RWPE2 (cell line): ENCODE measurements at places on chromosomes 3 and 15.

- no peak overlapping the region for H3K27ac ChIP-seq
- DNase-seq = no peak
- H3K4me3 ChIP-seq = no peak overlapping the region
- H3K4me1 ChIP-seq = no peaks in the 10 kb centered on the region
- no peaks in the 10 kb centered on the region for H3K27me3 ChIP-seq
- no peaks in the 10 kb centered on the region for H3K36me3 ChIP-seq
These were observed 151.8 kb upstream of the TGFBR2 start for GRCh38 chr3:30454636-30455035.

DNA sequence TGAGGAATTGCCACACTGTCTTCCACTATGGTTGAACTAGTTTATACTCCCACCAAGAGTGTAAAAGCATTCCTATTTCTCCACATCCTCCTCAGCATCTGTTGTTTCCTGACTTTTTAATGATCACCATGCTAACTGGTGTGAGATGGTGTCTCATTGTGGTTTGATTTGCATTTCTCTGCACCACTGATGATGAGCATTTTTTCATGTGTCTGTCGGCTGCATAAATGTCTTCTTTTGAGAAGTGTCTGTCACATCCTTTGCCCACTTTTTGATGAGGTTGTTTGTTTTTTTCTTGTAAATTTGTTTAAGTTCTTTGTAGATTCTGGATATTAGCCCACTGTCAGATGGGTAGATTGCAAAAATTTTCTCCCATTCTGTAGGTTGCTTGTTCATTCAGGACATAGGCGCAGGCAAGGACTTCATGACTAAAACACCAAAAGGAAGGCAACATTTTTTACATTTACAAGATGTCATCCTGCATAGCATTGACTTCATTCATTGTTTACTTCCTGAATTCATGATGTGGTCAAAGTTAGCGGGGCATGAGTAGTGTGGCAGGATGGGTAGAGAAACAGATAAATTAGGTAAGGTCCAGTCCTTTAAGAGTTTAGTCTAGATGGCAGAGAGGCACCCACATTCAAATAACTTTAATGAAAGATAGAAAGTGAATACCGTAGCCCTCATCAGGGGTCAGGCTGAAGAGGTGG lies 45.1 kb upstream of the LPP start:
- H3K27me3 ChIP-seq = no peaks in the 10 kb centered on the region
- no peaks in the 10 kb centered on the region for H3K4me1 ChIP-seq
- H3K27ac ChIP-seq = no peak overlapping the region
- H3K4me3 ChIP-seq = no peak overlapping the region

- no peak overlapping the region for H3K4me3 ChIP-seq
- H3K36me3 ChIP-seq = no peaks in the 10 kb centered on the region
- no peak overlapping the region for H3K27ac ChIP-seq
- no peak for DNase-seq
- H3K4me1 ChIP-seq = no peaks in the 10 kb centered on the region
- no peaks in the 10 kb centered on the region for H3K27me3 ChIP-seq
These were observed 1029.8 kb downstream of the SI start for GRCh38 chr3:164048451-164048850.

GRCh38 chr3:194928831-194929577 lies 243.3 kb downstream of the FAM43A start:
- no peaks in the 10 kb centered on the region for H3K36me3 ChIP-seq
- no peak overlapping the region for H3K4me3 ChIP-seq
- DNase-seq = no peak
- H3K27me3 ChIP-seq = no peaks in the 10 kb centered on the region

DNA sequence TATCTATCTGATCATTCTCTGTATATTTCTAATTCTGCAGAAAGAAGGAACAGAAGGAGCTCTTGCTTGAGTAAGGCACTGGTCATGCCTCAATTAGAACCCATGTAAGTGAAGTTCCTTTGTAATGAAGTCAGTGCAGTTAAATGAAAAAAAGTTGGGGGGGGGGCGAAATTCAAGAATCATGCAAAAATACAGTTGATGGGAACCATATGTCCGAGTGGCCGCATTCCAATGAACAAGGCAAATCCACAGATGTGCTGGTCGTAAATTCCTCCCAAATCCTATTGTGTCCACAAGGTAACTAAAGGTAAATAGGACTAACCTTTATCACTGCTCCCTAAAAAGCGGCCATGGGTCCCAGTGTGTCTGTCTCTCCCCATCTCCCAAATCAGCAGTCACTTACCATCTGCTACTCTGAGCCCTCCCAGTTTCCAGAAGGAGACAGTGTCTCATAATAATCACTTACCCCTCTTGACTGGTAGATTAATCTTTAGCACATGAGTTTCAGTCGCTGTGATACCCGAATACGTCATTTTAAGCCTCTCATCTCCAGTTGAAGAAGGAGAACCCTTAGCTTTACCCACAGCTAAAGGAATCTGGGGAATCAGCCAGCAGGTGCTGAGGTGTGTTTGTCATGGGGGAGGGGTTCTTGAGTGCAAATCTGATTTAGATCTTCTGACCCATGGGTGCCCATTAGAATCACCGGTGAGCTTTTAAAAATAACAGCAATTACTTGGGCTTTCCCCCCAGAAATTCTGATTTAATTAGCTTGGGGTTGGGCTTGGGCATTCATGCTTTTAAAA lies 56.3 kb upstream of the EPHB3 start:
- H3K4me3 ChIP-seq = no peak overlapping the region
- H3K27me3 ChIP-seq = no peaks in the 10 kb centered on the region
- H3K36me3 ChIP-seq = no peaks in the 10 kb centered on the region

- no peaks in the 10 kb centered on the region for H3K27me3 ChIP-seq
- H3K36me3 ChIP-seq = no peaks in the 10 kb centered on the region
- peaks cover 9% of the 10 kb centered on the region for H3K4me1 ChIP-seq
- no peak for DNase-seq
- H3K4me3 ChIP-seq = no peak overlapping the region
These were observed 12.8 kb downstream of the C2CD4A start for GRCh38 chr15:62079594-62079993.

DNA sequence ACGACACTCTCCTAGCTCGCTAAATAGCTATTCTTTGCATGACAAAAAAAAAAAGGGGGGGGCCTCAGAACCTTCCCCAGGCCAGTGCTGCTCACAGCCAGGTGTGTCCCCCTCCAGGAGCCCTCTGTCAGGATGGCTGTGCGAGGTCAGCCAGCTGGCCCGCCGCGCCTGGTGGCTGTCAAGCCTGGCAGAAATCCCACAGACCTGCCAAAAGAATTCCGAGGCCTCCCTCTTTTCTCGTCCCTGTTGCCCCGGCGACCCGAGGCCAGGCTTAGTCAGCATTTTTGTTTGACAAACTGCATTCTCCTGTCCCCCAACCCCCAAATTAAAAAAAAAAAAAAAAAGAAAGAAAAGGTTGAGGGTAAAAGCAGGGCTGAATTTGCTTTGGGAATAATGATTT lies 61.9 kb downstream of the TM4SF4 start:
- no peak overlapping the region for H3K4me3 ChIP-seq
- DNase-seq = no peak
- peaks cover 8% of the 10 kb centered on the region for H3K4me1 ChIP-seq
- no peak overlapping the region for H3K27ac ChIP-seq

DNA sequence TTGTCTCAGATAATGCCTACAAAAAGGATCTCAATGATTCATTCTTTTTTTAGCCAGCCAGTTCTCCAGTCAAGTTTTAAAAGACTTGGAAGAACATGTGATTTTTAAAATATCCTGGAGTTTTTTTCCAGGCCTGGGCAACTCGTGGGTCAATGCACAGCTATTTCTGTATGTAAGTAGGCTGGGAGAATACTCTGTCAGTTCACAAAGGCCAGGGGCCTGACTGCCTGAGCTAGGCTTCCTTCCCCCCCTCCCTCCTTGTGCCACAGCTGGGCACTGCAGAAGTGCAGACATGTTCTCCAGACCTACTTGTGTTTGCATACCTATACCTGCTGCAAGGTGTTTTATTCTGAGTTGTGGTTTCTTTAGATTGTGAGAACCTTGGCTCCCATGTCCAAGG lies 43.7 kb downstream of the CTDSPL start:
- no peaks in the 10 kb centered on the region; the same call in 1 of the 2 replicates for H3K36me3 ChIP-seq
- no peak overlapping the region for H3K4me3 ChIP-seq
- H3K4me1 ChIP-seq = no peaks in the 10 kb centered on the region
- no peak overlapping the region for H3K27ac ChIP-seq
- no peak for DNase-seq
